NCI-H187 (cell line): ENCODE measurements at places on chromosomes 5 and 9.

GRCh38 chr5:126138281-126138931 is 284.8 kb upstream of the GRAMD2B start:
- DNase-seq, result peak; percentile 38

DNA sequence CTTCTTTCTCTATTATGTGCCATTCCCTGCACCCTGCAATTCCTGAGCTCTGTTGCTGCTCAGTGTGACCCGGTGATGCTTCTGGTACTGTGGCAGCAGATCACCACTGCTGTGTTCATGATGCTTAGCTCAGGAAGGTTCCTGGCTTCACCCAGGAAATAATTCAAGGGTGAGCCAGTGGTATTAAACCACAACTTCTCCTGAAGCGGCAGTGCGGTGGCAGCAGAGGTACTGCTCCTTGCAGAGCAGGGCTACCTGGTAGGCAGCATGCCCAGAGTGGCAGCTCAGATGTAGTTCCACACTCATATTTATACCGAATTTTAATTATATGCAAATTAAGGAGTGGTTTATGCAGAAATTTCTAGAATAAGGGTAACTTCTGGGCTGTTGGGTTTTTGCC is 213.8 kb upstream of the ZNF608 start:
- no peak for DNase-seq

GRCh38 chr5:36179950-36180349 is 28.0 kb downstream of the SKP2 start:
- no peak for DNase-seq

- no peak for DNase-seq
Measured at GRCh38 chr9:89042984-89043383, 51.7 kb downstream of the S1PR3 start.

DNA sequence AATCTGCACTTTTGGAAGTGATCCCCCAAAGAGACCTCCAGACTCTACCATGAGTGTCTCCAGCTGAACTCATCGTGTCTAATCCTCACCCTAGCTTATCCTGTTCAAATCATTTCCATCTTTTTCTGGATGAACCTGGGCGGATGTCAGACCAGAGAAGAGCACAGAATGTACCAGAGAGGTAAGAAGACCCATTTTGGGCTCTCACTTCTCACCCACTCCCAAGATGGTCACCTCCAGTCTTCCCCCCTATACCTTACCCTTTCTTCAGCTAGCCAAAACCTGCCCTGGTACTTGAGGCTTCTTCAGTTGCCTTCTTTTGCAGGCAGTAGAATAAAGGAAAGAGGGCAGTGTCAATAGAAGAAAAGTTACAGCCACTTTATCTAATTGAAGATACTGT is 27.9 kb upstream of the ANXA2R start:
- no peak for DNase-seq

- DNase-seq, result no peak
Measured at GRCh38 chr5:83270311-83270710, 193.0 kb downstream of the XRCC4 start.

DNA sequence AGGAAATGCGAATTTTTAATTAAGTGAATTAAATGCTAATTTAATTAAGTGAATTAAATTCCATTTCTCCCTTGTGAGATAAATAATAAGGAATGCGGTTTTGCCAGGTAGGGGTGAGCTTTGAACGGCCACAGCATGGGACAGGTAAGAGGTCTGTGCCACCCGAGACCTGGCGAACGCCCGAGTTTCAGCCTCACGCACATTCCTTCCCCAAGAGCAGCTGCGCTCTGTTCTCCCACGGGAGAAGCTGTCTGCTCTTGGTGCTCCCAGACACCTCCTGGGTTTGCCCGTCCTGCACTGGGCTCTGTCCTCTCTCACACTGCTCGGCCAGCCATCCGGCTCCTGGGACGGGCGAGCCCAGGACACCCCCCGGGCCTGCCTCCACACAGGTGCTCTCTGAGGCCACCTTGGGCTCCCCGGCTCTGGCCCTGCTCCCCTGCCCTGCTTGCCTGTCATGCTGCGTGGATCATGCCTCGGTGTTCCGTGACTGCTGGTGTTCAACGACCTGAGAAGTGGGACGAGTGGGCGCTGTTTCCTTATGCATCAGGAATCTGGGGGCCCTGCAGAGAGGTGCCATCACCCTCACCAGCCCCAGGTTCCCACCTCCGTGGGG is 13.7 kb upstream of the CAMSAP1 start:
- no peak for DNase-seq

- DNase-seq, result no peak
Measured at GRCh38 chr9:86960938-86961337, 13.6 kb upstream of the GAS1 start.

DNA sequence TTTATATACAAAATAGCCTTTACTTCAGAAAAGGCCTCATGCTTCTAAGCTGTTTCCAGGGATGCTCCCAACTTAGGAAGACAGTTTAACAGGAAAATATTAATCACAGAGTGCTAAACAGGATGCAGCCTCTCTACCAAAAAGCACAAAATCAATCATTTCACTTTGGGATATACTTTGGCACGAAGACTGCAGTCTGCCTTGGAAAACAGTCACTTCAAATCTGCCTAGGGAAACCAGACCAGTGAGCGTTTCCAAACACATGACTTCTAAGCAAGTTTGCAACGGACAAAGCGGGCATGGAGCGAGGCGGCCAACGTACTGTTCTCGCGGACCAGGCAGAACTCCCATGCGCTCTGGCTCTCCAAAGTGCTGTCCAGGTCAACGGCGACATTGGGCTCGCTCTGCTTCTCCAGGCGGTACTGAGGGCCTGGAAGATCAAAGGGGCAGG is 201.0 kb downstream of the MAPKAP1 start:
- no peak for DNase-seq

DNA sequence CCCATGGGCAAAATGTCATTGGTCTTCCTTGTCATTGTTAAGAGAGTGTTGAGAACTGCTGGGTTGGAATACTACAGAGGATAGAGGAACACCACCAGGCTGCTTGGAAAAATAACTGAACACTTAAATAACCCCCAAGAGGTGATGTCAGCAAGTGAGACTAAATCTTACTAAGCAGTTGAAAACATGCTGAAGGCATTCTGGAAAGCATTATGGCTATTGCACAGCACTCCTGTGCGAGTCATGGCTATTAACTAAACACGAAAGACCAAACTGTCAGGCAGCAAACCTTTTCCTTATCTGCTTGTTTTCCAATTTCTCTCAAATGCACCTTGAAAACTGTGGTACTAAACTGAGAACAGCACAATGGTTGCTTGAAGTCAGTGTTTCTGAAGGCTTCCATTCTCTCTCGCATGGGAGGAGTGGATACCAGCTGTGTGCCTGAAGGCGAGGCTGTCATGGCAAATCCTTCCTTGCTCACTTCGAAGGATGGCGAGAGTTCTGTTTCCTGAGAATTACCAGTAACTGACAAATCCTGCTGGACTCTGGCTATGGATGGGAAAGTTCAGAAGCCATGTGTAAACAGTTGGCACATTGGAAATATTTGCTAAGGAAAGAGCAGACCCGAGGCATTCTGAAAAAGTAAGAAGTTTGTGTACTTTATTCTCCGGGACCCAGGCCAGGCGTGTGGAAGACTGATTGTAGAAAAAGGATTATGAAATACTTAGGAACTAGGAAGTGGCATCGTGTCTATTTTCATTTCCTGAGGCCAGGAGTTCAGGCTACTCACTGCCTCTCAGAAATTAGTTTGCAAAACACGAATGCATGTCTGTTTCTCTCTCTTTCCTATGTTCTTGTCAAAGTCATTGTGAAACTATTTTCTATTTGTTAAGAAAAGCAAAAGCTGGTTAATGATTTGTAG is 182.1 kb downstream of the DMRT2 start:
- no peak for DNase-seq
